ENCODE measurements at places on chromosomes 16 and 17.

DNA sequence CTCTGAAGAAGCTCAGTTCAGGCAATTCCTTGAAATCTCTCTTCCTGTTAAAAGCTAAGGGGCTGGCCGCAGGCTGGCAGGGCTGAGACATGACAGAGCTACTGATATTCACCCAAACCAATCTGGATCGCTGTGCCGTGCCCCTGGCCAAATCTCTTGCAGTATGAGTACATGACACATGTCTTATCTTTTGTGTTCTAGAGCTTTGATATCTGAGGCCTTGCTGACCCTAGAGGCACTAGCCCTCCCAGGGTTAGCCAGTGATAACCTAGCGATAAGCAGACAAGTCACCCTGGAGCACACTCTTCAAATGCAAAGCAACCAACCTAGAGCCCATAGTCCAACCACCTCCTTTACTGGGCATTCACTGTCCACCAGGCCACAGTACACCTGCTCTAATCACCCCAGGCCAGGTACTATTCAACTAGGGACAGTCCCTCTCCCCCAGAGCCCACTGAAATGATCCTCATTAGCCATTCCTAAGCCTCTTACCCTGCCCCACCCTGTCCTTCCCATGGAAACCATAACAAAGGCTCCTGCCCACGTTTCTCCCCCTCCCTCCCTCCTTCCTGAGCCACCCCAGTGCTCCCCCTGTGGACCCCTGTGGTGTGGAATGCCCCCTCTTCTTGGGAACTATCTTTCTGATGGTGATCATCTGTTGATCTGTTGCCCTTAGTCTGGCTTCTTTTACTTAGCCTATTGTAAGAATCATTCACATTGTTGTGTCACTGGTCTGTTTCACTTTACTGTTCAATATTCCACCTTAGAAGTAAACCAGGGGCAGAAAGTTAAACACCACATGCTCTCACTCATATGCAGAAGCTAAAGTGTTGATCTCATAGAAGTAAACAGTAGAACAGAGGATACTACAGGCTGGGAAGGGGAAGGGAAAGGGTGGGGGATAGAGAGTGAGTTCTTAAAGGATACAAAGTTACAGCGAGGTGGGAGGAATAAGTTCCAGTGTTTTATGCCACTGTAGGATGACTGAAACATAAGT, 52.5 kb downstream of the TEKT5 start:
- no peak for DNase-seq

- no peak for DNase-seq
These were observed 8.5 kb downstream of the KRTAP1-5 start for GRCh38 chr17:41018541-41018940.

DNA sequence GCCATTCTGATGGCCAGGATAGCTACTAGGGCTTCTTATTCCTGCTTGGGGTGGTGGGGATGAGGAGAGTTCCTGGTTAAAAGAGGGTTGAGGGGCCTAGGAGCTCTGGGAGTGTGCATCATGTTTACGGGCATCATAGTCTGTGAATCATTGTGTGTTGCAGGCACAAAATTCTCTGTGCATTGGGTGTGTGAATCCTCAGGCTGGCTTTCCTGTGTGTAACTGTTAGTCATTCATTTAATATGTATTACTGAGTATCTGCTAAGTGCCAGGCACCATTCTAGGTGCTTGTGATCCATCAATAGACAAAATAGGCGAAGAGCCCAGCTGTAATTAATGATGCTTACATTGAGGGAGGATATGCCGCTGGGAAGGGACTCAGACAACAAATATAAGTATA, 5.8 kb downstream of the PPY start:
- DNase-seq, result no peak

GRCh38 chr17:77677211-77677610, 281.3 kb upstream of the TNRC6C start:
- no peak for DNase-seq

- no peak for DNase-seq
These were observed 65.9 kb downstream of the ZNF778 start for GRCh38 chr16:89283449-89283848.

DNA sequence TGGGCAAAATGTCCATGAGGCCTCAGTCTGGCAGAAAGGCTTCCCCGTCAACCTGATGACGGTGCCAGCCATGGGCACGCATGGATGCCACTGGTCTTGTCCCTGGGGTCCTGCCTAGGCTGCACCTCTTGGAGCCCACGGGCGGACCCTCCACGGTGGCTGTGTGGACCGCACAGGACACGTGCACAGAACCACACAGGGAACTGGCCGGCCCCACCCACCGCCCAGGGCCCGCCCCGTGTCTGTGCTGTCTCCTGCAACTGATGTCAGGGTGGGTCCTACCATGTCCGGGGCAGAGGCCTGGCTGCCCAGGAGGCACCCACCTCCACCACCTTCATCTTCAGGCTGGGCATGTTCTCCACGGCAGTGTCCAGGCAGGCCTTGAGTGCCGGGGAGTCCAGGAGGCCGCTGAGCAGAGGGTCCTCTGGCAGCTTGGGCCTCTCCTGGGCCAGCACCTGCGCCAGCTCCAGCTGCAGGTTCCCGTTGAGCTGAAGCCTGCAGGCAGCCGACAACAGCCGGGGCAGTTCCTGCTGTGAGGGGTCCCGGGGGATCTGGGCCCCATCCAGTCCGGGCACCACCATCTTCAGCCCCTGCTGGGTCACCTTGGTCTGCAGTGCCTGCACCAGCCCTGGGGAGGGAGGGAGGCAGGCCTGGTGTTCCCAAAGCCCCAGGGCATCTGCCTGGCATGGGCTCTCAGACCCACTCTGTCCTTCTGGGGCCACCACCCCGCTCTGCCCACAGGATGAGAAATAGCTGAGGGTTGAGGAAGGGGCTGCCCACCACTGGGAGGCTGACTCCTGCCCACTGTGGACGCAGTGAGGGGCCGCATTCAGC, 11.9 kb downstream of the FASN start:
- peak; percentile 15 for DNase-seq

DNA sequence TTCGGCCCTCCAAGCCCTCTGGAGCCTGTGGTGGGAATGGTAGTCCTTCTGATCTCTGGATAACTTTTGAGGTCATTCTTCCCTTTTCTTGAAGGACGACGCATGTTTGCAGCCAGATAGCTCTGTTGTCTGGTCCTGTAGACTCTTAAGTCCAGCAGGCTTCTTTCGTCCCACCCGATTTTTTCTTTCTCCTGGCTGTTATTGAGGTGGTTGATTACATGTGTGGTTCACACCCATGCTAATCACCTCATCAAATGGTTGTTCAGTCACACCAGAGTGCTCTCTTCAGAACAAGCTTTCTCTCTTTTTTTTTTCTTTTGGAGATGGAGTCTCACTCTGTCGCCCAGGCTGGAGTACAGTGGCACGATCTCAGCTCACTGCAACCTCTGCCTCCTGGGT, 30.6 kb downstream of the PIGL start:
- no peak for DNase-seq

DNA sequence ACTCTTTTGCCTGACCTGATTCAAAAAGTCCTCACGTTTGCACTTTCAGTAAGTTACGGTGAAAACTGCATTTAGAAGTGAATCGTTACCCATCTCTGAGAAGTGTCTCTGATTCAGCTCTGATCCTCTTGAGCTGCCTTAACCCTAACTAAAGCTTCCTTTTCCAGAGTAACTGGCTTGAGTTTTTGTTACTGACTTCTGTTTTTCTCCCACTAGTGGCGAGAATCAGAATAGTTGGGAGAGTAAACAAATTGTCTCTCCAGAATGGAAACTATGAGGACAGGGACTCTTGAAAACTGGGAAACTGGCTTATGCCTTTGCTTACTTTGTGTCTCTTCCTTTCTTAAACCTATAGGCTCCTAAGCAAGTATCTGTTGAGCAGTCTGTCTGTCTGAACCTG, 31.3 kb upstream of the KPNB1 start:
- DNase-seq, result no peak

GRCh38 chr17:10046786-10047785, 142.0 kb upstream of the RCVRN start:
- DNase-seq, result peak; percentile 65

DNA sequence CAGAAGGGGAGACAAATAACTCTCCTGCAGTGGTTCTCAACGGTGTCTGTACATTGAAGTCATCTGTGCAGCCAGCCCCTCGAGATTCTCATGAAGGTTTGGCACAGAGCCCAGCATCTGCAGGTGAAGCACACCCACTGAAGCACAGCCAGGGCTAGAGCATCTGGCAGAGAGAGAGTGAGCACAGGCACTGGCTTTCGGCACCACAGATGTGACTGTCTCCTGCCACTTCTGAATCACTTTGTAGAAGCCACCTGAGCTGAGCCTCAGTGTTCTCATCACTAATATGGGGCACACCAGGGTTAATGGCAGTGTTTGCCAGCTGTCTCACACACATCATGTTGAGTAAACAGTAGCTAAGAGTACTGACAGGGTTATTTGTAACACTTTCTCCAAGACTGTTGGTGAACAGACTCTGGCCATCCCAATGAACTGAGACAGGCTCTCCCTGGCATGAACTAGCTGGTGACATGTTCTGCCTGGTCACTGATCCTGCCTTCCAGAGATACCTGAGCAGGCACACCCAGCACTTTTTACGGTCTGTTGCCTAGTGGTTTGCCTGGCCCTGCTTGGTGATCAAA, 10.9 kb downstream of the HSPB9 start:
- no peak for DNase-seq

GRCh38 chr16:87954361-87954760, 3.1 kb downstream of the BANP start:
- DNase-seq, result no peak

DNA sequence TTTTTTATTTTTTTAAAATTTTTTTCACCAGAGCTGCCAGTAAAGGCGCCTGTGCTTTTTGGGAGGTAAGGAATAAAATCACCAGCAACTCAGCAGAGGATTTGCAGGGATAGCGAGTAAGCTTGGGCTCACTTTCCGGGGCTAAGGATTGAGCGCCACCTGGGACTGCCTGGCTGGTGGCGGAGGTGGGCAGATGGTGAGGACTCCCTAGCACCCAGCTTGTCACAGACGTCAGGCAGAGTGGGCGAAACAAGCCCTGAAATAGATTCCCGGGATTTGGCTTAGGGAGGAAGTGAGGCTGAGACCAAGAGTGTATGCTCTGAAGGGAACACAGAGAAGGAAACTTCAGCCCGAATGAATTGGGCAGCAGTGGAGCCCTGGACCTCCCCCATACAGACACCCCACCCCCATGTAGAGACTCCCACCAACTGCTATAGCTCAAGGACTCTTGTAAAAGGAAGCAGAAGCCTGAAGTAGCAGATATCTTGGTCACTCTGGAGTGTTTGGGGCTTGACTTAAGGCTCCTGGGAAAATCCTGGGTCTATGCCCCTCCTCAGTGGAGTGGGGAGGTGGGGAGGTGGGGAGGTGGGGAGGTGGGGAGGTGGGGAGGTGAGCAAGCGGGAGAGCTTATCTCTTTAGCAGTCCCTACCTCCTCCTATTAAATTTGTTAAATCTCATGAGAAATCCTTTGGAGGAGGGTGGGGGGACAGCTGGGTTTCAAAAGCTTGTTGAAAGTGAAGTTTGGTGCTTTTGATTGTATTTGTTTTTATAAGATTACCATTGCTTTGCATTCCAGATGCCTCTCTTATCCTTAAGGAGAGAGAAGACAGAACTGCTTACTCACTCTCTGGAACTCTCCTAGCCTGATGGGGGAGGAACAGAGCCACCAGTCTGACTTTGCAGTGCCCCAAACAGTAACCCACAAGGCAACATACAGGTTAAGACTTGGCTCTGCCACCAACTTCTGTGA, 8.2 kb downstream of the ARL4D start:
- no peak for DNase-seq

DNA sequence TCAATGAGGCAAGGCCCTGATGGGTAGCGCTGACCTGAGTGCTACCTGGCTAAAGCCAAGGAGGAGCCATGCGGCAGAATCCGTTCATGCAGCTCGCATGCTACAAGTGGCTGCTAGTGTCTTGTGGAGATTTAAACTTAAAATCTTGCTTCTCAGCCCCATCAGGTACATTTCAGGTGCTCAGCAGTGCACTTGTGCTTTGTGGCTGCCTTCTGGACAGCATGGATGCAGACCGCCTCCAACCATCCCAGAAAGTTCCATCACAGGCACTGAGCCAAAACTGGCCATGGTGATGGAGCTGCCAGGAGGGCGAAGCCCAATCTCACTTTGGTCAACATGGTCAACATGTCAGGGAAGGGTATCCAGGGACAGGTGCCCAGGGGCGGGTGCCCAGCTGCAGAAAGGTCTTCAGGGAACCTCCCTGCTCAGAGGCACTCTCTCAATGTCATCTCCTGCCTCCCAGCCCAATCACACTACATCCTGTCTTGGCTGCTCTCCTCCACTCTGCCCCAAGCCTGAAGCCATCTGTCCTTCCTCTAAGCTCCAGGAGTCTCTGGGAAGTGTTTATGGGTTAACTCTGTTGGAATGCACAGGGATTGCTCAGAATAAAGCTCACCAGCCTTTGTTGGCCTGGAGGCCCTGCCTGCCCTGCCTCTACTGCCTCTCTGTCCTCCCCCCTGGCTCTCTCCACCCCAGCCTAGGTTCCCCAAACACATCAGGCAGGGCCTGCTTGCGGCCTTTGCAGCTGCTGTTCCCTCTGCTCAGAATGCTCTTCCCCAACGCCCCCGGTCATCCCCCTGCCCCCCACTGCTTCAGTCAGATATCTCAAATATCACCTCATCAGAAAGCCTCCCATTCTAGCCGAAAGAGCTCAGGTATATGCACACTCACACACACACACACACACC, 18.3 kb upstream of the TNFRSF13B start:
- no peak for DNase-seq

DNA sequence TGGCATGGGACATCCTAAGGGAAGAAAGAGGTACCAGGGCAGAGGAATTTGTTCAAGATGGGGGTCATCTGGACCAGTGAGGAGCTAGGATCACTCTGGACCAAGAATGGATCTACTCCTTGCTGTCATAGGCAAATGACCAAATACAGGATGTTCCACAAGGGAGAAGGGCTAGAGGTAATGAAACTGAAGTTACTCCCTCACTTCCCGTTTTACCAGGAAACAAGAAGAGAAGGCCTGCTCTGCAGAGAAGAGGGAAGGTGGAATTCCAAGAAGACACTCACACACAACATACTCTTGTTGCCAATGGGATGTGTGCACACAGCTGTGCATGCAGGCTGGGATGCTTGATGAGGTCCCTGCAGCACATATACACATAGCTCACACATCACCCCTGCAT, 38.6 kb downstream of the NEUROD2 start:
- no peak for DNase-seq

DNA sequence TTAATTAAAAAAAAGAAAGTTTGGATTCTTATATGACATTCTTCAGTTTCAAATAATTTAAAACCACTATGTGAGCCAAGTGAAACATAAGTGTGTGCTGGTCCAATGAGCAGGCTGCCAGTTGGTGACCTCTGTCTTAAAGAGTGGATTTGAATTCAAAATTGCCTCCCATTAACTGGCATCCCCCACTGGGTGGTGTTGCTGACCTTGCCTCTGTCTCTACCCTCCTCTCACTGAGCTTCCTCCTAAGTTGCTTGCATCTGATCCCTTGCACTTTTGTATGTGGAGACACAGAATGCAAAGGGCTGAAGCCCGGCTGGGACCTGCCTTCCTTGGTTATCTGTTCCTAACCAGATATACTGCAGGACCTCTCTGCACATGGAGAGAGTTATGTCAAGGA, 160.6 kb downstream of the CYLD start:
- DNase-seq, result no peak

DNA sequence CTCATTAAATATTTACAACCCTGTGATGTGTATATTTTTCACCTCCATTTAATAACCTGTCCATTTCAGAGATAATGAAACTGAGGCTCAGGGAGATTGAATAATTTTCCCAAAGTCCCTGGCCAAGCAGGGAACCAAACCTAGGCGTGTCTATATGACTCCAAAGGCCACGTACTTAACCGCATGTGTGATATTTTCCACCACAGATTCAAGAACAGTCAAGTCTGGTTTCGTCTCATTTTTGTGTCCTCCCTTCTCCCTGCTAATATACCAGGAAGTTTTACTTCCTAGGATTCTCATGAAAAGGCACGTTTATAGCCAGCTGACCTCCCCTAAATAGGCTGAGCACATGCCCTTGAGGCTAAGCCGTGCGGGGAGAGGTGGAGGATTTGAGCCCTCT, 15.3 kb downstream of the WFIKKN2 start:
- DNase-seq, result no peak

Data from GM06990 (cell line).